Chondrocyte (in vitro differentiated cells): ENCODE measurements at places on chromosomes 2 and 18. TPM values are rescaled to one million over a fixed set of nuclear protein-coding genes. Genes with fewer than 3 reads are reported as not detected.

DNA sequence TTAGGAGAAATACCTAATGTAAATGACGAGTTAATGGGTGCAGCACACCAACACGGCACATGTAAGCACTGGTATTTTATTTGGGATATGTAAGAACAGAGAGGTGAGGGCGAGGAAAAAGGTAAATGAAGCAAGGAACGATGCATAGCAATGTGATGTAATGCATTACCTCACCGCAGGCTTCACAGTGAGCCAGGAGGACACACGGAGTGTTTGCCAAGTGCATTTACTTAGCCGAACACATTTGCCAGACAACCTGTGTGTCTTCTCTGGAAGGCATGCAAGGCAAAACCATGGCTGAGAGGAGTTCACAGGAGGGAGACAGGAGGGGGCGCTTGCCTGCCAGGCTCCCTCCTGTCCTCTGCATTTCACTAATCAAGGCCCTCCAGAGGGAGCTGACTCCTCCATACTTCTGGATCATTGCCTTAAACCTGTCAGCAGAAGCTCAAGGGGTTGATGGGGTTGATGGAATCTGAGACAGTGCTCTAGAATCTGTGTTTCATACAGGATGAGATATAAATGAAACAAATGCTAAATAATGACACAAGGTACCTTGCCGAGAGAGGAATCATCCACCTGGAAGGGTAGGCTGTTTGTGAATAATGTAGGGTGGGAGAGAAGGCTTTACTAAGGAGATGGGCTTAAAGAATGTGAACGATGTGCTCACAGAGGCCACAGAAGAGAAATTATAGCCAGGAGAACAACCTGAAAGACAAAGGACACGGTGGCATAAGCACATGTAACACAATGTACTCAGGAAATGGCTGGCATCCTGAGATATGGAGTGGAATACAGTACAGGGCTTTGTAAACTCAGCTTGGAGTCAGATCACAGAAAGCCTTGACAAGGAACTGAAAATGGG is 9.1 kb upstream of the TPRKB start:
- no peak for DNase-seq

GRCh38 chr2:223811757-223812156 is 25.6 kb downstream of the AP1S3 start:
- no peak for DNase-seq

DNA sequence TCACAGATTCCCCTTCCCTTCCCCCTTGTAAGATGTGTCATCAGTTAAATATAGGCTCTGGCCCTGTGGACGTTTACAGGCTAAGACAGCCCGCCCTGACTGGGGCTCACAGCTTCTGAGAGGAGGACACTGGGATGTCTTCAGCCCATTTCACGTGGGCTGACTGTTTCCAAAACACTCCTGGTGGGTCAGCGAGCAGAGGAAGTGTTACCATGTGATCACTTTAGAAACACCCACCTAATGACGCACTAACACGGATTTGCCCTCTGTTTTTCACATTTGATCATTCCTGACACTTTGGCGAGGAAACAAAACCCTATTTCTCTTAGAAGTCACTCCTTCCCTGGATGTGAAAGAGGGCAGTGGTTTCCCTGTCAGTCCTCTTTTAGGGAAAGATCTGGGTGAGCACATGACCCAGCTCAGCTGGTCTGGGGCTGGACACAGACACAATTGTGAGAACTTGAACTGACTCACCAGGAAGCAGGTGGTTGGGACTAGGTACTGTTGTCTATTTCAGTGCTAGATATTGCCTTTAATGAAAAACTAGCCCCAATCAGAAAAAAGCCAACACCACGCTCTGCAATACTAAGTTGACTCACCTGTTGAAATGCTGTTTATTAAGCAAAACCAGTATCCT is 38.8 kb downstream of the BMP10 start:
- DNase-seq = no peak

The MEIS1 gene
- total RNA-seq = 1.1 to 18.5 TPM (median 16.9 TPM) in 3 replicates

The CD8B2 gene
- total RNA-seq = not detected in 3 replicates
